ENCODE measurements at places on chromosomes 13 and 19. TPM values are rescaled to one million over a fixed set of nuclear protein-coding genes. Genes with fewer than 3 reads are reported as not detected.

GRCh38 chr19:6947745-6948144 is 60.4 kb downstream of the ADGRE1 start:
- H3K27ac ChIP-seq, result no peak overlapping the region
- no peaks in the 10 kb centered on the region for H3K36me3 ChIP-seq
- H3K4me3 ChIP-seq, result no peak overlapping the region

- no peaks in the 10 kb centered on the region for H3K36me3 ChIP-seq
- no peak overlapping the region for H3K4me3 ChIP-seq
- no peak overlapping the region for H3K27ac ChIP-seq
- DNase-seq, result peak; percentile 39
These were observed 199.6 kb downstream of the SPRY2 start for GRCh38 chr13:80141123-80141849.

DNA sequence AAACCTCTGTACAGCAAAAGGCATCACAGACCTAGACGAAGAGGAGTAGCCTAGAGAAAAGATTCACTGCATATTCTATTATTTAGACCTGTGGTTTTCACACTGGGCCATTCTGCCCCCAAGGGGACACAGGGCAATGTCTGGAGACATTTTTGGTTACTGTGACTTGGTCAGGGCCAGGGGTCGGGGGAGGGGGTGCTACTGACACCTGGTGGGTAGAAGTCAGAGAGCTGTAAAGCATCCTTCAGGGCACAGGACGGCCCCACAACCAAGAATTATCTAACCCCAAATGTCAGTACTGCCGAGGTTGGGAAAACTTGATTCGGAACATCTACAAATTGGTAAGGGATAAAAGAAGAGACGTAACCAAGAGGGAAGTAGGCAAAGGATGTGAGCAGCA is 11.3 kb downstream of the ELAVL1 start:
- DNase-seq, result no peak
- no peak overlapping the region for H3K4me3 ChIP-seq
- H3K27me3 ChIP-seq, result no peaks in the 10 kb centered on the region
- no peaks in the 10 kb centered on the region for H3K4me1 ChIP-seq

CBY2 gene
- not detected for total RNA-seq

B3GNT8 gene
- 9.2 TPM for total RNA-seq

CNN1 gene
- total RNA-seq, result 12.1 TPM

SPATA13 gene
- total RNA-seq, result 9.6 TPM

ZNF540 gene
- total RNA-seq, result 0.76 TPM

- no peaks in the 10 kb centered on the region for H3K4me1 ChIP-seq
- no peak overlapping the region for H3K4me3 ChIP-seq
- H3K27ac ChIP-seq, result no peak overlapping the region
- no peaks in the 10 kb centered on the region for H3K27me3 ChIP-seq
- no peaks in the 10 kb centered on the region for H3K36me3 ChIP-seq
- no peak for DNase-seq
These were observed 390.5 kb upstream of the HTR2A start for GRCh38 chr13:47287291-47287751.

FCER2 gene
- not detected for total RNA-seq

CEACAM8 gene
- total RNA-seq, result 0.08 TPM

CD37 gene
- 0.27 TPM for total RNA-seq

- H3K36me3 ChIP-seq, result no peaks in the 10 kb centered on the region
- H3K27ac ChIP-seq, result no peak overlapping the region
- H3K4me1 ChIP-seq, result peaks cover 15% of the 10 kb centered on the region
- DNase-seq, result no peak
These were observed 96.8 kb upstream of the DOCK9 start for GRCh38 chr13:99074693-99075092.

TLE2 gene
- total RNA-seq, result 25.4 TPM

DNA sequence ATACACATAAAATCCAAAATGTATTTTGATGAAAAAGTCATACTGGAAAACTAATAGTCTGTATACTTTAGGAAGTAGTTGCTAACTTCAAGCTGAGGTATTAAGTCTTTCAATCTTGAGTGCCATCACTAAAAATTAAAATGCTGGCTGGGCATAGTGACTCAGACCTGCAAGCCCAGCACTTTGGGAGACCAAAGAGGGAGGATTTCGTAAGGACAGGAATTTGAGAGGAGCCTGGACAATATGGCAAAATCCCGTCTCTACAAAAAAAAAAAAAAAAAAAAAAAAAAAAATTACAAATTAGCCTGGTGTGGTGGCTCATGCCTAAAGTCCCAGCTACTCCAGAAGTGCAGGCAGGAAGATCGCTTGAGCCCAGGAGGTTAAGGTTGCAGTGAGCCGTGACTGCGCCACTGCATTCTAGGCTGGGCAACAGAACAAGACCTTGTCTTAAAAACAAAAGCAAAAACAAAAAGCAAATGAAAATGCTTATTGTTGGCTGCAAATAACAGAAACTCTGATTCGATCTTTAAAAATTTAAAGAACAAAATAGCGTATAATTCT is 1994.2 kb upstream of the PCDH20 start:
- H3K4me3 ChIP-seq, result no peak overlapping the region
- H3K27me3 ChIP-seq, result no peaks in the 10 kb centered on the region
- H3K4me1 ChIP-seq, result no peaks in the 10 kb centered on the region
- no peaks in the 10 kb centered on the region for H3K36me3 ChIP-seq
- H3K27ac ChIP-seq, result no peak overlapping the region

DNA sequence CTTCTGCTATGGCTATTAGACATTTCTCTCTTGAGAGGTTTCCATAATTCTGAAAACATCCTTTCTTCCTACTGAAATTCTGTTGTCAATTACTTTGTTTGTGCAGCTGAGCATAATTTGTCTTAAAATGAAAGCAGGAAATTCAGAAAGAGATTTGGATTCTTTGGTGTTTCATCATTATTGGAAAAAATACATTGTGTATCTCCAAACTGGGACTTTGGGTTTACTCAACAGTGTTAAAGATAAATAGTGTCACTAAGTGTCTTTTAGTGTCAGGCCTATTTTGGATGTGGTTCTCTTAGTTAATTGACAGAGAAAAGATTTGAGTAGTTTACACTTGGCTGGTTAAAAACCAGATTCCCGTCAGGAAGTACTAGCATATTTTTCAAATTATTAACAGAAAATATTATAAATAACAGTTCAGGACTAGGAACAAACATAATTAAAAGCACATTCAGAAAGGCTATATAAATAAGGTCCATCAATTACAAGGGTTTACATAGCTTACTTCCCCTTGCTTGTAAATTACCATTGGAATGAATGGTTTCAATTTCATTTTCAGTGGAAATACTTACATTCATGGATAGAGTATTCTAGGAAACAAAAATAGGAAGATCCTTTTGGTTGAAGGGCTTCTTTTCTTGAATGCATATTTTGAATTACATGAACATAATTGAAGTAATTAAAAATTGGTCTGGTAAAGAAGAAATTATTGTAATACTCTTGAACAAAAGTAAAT is 483.1 kb downstream of the GPC6 start:
- H3K4me3 ChIP-seq, result no peak overlapping the region
- H3K36me3 ChIP-seq, result no peaks in the 10 kb centered on the region
- H3K4me1 ChIP-seq, result no peaks in the 10 kb centered on the region
- no peaks in the 10 kb centered on the region for H3K27me3 ChIP-seq
- no peak overlapping the region for H3K27ac ChIP-seq

NOVA2 gene
- total RNA-seq, result not detected

KLC3 gene
- 5.5 TPM for total RNA-seq

NRTN gene
- total RNA-seq, result 5.6 TPM

DNA sequence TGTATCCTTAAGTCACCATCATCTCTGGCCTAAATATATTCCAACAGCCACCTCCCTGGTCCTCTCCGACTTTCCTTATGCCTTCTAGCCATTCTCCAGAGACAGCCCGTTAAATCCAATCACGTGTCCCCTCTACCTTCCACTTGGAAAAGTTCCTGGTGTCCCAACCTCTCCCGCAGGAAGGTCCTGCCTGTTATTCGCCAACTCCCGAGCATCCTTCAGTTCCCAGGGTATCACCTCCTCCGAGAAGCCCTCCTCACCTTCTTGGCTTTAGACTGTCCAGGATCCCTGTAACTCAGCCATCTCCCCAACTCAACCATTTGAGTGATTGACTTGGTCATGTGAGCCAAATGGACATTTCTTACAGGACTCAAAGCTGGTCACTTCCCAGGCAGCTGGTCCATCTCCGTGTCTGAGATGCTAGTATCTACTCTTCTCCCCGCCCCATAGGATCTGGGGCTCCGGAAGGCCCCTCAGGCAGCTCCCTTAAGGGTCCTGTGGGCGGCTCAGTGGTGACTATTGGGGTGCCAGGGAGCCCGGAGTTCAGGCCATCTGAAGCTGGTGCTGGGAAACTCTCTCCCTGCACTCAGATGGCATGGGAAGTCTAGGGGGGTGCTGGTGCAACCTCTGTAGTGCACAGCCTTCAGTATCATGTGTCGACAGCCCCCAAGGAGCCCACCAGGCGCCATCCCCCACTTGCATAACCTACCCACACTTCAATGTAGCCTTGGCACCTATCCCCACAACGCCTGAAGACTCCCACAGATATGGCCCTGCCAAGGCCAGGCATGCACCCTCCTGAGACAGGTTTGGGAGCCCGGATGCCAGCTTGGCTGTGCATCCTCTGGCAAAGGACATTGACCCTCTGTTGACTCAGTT is 27.9 kb upstream of the NANOS3 start:
- H3K4me3 ChIP-seq, result no peak overlapping the region
- H3K36me3 ChIP-seq, result no peaks in the 10 kb centered on the region
- no peak for DNase-seq
- H3K27ac ChIP-seq, result peak overlapping the region; percentile 99

- H3K27ac ChIP-seq, result no peak overlapping the region
- DNase-seq, result no peak
- H3K36me3 ChIP-seq, result no peaks in the 10 kb centered on the region
- H3K4me1 ChIP-seq, result no peaks in the 10 kb centered on the region
These were observed 384.5 kb downstream of the IRS2 start for GRCh38 chr13:109401891-109402290.

DNA sequence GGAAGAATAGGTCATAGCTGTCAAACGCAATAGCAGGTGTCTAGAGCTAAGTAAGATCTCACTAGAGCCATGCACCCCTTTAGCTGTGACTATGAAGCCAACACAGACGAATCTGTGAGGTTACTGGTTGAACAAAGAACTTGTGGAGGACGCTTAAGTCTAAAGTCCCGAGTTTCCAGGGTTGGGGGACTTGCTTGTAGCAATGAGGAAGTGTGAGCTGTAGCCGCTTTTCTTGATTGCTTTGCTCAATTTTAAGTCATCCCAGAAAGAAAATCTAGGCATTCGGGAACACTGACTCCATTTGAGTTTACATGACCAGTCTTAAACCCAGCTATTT is 1.6 kb downstream of the GPC5 start:
- H3K27me3 ChIP-seq, result peaks cover 63% of the 10 kb centered on the region
- no peak overlapping the region for H3K27ac ChIP-seq
- H3K4me3 ChIP-seq, result no peak overlapping the region
- H3K36me3 ChIP-seq, result no peaks in the 10 kb centered on the region
- no peak for DNase-seq

MBNL2 gene
- total RNA-seq, result 97.9 TPM

DNA sequence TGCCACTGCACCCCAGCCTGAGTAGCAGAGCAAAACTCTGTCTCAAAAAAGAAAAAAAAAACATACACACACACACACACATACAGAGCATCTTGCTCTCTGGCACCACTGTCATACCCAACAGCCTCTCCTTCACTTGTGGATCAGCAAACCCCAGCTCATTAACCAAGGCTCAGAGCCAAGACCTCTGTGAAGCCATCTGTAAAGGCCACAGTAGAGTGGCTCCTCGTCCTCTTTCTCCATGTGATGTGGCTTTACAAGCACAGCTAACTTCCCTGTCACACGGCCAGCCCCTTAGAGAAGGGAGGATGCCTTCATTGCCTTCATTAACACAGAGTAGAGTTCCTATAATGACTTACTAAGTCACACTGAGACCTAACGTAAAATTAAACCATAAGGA is 62.7 kb upstream of the LSM14A start:
- H3K27ac ChIP-seq, result no peak overlapping the region
- no peaks in the 10 kb centered on the region for H3K36me3 ChIP-seq
- DNase-seq, result no peak
- H3K4me3 ChIP-seq, result no peak overlapping the region
- H3K4me1 ChIP-seq, result no peaks in the 10 kb centered on the region
- H3K27me3 ChIP-seq, result no peaks in the 10 kb centered on the region

GRCh38 chr19:31144075-31144870 is 205.0 kb downstream of the TSHZ3 start:
- no peaks in the 10 kb centered on the region for H3K4me1 ChIP-seq
- DNase-seq, result no peak
- H3K27ac ChIP-seq, result no peak overlapping the region

TMIGD2 gene
- not detected for total RNA-seq

FCAR gene
- total RNA-seq, result not detected

GRCh38 chr13:99614465-99614885 is 113.2 kb downstream of the TM9SF2 start:
- DNase-seq, result peak; percentile 42
- no peak overlapping the region for H3K27ac ChIP-seq
- peaks cover 5% of the 10 kb centered on the region for H3K4me1 ChIP-seq
- no peak overlapping the region for H3K4me3 ChIP-seq

DNA sequence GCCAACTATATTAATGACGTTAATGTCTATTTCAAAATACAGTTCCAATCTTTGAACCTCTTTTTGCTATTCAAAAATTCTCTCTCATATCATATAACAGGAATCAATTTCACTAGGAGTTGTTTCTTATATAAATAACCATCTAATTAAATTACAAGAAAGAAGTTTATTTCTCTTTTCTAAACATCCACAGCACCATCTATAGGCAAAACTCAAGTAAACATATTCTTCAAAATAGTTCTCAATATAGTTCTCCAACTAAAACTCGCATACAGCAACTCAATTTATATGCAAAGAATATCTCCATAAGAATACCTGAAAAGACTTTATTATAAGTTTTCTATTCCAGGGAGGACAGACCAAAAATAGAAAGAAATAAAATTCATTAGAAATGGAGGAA is 65.6 kb downstream of the RBM26 start:
- H3K36me3 ChIP-seq, result no peaks in the 10 kb centered on the region
- no peak overlapping the region for H3K27ac ChIP-seq
- no peak overlapping the region for H3K4me3 ChIP-seq
- no peak for DNase-seq
- H3K27me3 ChIP-seq, result no peaks in the 10 kb centered on the region
- no peaks in the 10 kb centered on the region for H3K4me1 ChIP-seq

C1QTNF9B gene
- total RNA-seq, result not detected

DNA sequence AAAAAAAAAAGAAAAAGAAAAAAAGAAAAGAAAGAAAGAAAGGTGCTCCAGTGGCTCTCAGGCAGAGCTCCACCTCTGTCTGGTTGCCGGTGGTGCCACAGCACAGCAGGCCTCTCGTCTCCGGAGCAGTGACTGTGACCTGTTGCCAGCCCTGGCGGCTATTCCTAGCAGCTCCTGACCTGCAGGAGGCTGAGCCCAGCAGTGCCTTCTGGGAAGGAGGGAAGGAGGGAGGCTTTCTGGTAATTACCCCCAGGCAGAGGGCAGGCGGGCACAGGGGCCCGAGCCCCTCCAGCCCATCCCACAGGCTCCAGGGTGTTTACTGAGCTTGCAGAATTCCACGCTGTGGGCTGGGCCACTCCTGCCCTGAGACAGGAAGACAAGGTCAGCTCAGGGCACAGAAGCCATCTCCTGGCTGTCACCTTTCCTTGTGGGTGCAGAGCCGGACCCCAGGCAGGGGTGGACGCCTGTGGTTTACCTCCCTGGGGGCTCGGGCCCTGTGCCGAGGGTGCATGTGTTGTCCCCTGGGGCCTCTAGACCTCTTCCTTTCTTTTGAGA is 77.9 kb downstream of the GNG7 start:
- H3K36me3 ChIP-seq, result no peaks in the 10 kb centered on the region
- no peaks in the 10 kb centered on the region for H3K27me3 ChIP-seq
- H3K4me3 ChIP-seq, result no peak overlapping the region
- no peak overlapping the region for H3K27ac ChIP-seq
- no peaks in the 10 kb centered on the region for H3K4me1 ChIP-seq

ZNF616 gene
- 9.1 TPM for total RNA-seq

All from hepatocyte (in vitro differentiated cells).